Large intestine (tissue), 12 donors: ENCODE measurements at places on chromosomes 6 and 20. TPM values are rescaled to one million over a fixed set of nuclear protein-coding genes. Genes with fewer than 3 reads are reported as not detected.

GRCh38 chr6:134813146-134813545 lies 136.8 kb downstream of the ALDH8A1 start:
- no peaks in the 10 kb centered on the region for H3K36me3 ChIP-seq
- H3K27me3 ChIP-seq, result no peaks in the 10 kb centered on the region
- no peaks in the 10 kb centered on the region for H3K4me1 ChIP-seq
- no peak overlapping the region for H3K4me3 ChIP-seq
- DNase-seq, result no peak

DNA sequence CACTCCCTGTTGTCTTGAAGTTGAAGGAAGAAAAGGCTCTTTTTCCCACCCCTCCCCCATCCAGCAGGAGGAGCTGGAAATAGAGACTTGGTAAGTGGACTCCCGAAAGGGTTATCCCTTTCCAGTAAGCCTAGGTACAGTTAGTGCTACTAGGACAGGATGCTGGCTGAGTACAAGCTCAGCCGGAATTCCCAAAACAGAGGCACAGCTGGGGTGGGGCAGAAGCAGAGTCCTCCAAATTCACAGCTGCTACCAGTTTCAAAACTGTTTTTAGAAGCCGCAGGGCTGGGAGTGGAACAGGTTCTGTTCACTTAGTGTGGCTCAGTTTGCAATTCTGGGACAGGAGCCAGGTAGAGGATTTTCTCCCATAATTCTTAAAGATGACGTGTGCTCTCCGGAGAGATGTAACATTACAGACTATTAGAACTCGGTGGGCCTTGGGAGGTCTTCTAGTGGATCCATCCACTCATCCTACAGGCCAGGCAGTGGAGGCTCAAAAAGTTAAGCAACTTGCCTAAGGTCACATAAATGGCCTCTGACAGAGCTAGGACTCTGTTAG lies 19.0 kb upstream of the UTRN start:
- H3K27me3 ChIP-seq, result no peaks in the 10 kb centered on the region
- no peak overlapping the region for H3K4me3 ChIP-seq
- H3K4me1 ChIP-seq, result peaks cover 7% of the 10 kb centered on the region
- no peak for DNase-seq
- no peak overlapping the region for H3K27ac ChIP-seq

GRCh38 chr6:160263196-160263939 lies 4.7 kb upstream of the SLC22A2 start:
- H3K36me3 ChIP-seq, result no peaks in the 10 kb centered on the region
- no peak overlapping the region for H3K4me3 ChIP-seq
- peak; percentile 88 for DNase-seq
- H3K27ac ChIP-seq, result peak overlapping the region; percentile 54

The EIF6 gene
- 172 TPM for polyA plus RNA-seq

The OXT gene
- 5.2 TPM for polyA plus RNA-seq

DNA sequence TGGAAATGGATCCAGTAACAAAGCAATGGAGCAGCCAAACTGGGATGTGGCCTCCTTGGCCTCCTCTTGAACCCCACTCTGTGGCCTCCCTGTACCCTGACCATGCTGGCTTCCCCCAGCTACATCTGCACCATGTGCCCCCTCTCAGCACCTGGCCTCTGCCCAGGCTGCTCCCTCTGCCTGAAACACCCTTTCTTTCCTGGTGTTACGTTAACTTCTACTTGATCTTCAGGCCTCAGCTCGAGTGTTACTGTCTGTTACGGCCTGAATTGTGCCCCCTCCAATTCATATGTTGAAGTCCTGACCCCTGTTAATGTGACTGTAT lies 30.2 kb downstream of the NOL4L start:
- no peaks in the 10 kb centered on the region for H3K36me3 ChIP-seq
- H3K27me3 ChIP-seq, result no peaks in the 10 kb centered on the region
- H3K4me1 ChIP-seq, result peaks cover 7% of the 10 kb centered on the region
- DNase-seq, result no peak

- no peaks in the 10 kb centered on the region for H3K27me3 ChIP-seq
- DNase-seq, result no peak
- H3K4me3 ChIP-seq, result peak overlapping the region; percentile 69
- H3K4me1 ChIP-seq, result peaks cover 32% of the 10 kb centered on the region
These were observed 1.4 kb downstream of the CUTA start for GRCh38 chr6:33416386-33417127.

DNA sequence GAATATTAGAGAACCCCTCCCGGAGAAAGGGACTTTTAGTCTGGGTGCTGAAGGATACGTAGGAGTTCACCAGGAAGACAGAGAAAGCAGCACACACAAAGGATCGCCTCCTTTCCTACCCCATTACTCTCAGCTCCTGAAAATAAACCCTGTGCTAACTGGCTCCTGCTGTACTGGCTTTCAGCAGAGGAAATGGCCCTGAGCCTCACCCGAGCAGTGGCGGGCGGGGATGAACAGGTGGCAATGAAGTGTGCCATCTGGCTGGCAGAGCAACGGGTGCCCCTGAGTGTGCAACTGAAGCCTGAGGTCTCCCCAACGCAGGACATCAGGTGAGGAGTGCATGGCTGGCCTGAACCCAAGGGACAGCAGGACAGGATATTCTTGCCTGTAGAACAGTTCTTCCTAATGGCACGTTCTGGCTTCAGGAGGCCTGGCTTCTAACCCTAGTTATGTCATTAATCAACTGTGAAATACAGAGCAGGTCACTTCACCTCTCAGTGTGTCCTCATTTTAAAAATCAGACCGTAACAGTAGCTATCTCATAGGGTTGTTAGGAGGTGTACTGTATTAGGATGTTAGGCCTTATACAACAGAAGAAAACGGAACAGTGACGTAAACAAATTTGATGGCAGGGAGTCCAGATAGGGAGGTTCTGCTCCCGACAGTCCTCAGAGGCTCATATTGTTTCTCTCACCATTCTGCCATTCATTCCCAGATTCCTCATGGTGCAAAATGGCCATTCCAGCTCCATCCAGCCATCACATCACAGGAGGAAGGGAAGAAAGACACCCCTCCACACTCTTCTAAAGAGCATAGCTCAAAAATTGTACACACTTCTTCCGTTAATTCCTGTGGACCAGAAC lies 1.8 kb downstream of the RBCK1 start:
- no peak overlapping the region for H3K27ac ChIP-seq
- H3K4me3 ChIP-seq, result no peak overlapping the region
- peaks cover 14% of the 10 kb centered on the region for H3K36me3 ChIP-seq
- H3K4me1 ChIP-seq, result peaks cover 12% of the 10 kb centered on the region
- DNase-seq, result no peak

DNA sequence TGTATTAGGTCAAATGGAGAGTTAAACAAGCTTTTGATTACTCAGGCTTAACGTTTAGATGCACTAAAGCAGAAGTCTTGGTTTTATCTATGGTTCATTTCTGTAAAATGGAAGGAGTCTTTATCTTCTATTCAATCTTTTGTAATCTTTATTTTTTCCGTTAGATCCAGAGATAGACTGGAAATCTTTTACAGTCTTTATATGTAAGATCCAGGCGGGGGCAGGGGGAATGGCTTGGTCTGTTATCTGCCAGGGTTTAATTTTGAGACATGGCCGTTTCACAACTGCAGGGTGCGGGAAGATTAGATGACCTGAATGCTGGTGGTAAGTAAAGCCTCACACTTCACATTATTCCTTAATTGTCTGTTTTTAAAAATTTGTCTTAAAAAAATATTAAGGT lies 3.7 kb downstream of the AKAP12 start:
- no peaks in the 10 kb centered on the region for H3K36me3 ChIP-seq
- H3K27me3 ChIP-seq, result peaks cover 34% of the 10 kb centered on the region
- DNase-seq, result no peak
- H3K4me1 ChIP-seq, result no peaks in the 10 kb centered on the region

- H3K27me3 ChIP-seq, result peaks cover 7% of the 10 kb centered on the region
- no peaks in the 10 kb centered on the region for H3K4me1 ChIP-seq
- H3K4me3 ChIP-seq, result no peak overlapping the region
- no peak for DNase-seq
- H3K36me3 ChIP-seq, result no peaks in the 10 kb centered on the region
These were observed 3.5 kb downstream of the SLC16A10 start for GRCh38 chr6:111090766-111091165.

GRCh38 chr6:24918641-24919055 lies 17.1 kb downstream of the RIPOR2 start:
- no peaks in the 10 kb centered on the region for H3K4me1 ChIP-seq
- H3K27ac ChIP-seq, result no peak overlapping the region
- H3K27me3 ChIP-seq, result peaks cover 8% of the 10 kb centered on the region
- H3K4me3 ChIP-seq, result no peak overlapping the region

GRCh38 chr20:2301164-2301622 lies 5.4 kb downstream of the TGM3 start:
- H3K4me3 ChIP-seq, result no peak overlapping the region
- DNase-seq, result peak; percentile 83
- H3K36me3 ChIP-seq, result no peaks in the 10 kb centered on the region
- peak overlapping the region; percentile 76 for H3K27ac ChIP-seq

The FAM209A gene
- polyA plus RNA-seq, result 0.21 TPM

The KIF25 gene
- polyA plus RNA-seq, result 0.82 TPM

DNA sequence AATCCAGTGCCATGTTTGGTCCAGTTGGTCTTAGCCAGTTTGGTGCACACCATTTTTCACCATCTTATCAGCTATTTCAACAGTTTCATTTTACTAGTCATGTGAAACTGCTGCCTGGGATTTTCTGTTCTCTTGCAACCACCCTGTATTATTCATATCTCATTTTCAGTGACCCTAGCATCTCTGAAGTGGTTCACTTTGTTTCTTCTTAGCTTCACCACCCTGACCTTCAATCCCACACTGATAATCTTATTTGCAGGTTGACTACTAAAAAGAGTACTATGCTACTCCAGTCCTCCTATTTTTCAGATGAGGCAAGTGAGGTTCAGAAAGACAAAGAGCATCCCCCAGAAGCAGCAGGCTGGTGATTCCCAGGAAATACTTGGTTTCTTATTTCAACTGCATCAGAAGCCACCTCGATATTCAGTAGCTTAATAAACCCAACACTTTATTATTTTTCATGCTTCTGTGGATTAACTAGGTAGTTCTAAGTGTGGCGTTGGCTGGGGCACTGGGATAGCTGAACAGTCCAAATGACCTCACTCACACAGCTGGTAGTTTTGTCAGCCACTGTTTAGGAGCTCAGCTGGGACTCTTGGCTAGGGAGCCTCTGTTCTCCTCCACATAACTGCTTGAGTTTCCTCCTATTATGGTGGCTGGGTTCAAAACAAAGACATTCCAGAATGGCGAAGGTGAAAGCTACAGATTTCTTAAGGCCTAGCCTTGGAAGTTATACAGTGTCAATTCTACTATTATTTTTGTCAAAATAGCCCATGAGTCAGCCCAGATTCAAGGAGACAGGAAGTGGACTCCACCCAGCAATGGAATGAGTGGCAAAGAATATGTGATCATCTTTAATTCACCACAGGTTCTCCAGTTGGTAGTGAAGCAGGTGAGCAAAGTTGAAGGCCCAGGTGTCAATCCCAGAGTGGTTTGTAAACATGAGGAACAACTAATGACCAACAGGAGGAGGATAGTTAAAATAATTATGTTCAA lies 40.6 kb downstream of the BPIFB4 start:
- no peaks in the 10 kb centered on the region for H3K36me3 ChIP-seq
- H3K27me3 ChIP-seq, result peaks cover 2% of the 10 kb centered on the region
- H3K4me3 ChIP-seq, result no peak overlapping the region
- H3K27ac ChIP-seq, result no peak overlapping the region
- no peak for DNase-seq

GRCh38 chr6:142387997-142388815 lies 86.4 kb downstream of the ADGRG6 start:
- H3K36me3 ChIP-seq, result no peaks in the 10 kb centered on the region
- no peak overlapping the region for H3K27ac ChIP-seq
- H3K27me3 ChIP-seq, result no peaks in the 10 kb centered on the region
- H3K4me3 ChIP-seq, result no peak overlapping the region
- peak; percentile 40 for DNase-seq

GRCh38 chr20:21027569-21027968 lies 78.6 kb downstream of the LINC00237 start:
- no peaks in the 10 kb centered on the region for H3K27me3 ChIP-seq
- no peaks in the 10 kb centered on the region for H3K36me3 ChIP-seq
- H3K4me1 ChIP-seq, result no peaks in the 10 kb centered on the region
- no peak for DNase-seq
- no peak overlapping the region for H3K4me3 ChIP-seq
- no peak overlapping the region for H3K27ac ChIP-seq

The ZSCAN31 gene
- polyA plus RNA-seq, result 5.2 TPM

The FBXO5 gene
- 14.1 TPM for polyA plus RNA-seq

DNA sequence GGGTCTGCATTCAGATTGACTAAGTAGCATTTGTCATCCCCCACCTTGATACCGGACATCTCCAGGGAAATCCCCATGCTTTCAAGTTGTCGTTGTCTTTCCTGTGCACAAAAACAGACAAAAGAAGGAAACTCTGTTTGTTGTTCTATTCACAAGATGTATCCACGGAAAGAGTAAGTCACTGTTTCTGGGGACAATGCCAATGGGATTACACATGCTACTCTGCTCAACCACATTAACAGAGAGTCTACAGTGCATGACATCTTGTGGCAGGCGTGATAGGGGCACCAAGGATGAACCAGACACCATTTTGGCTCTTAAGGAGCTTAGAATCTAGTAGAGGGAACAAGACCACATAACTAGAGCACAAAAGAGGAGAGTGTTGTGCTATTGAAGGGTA lies 124.4 kb upstream of the NUP153 start:
- H3K27ac ChIP-seq, result no peak overlapping the region
- no peaks in the 10 kb centered on the region for H3K27me3 ChIP-seq
- no peaks in the 10 kb centered on the region for H3K4me1 ChIP-seq

DNA sequence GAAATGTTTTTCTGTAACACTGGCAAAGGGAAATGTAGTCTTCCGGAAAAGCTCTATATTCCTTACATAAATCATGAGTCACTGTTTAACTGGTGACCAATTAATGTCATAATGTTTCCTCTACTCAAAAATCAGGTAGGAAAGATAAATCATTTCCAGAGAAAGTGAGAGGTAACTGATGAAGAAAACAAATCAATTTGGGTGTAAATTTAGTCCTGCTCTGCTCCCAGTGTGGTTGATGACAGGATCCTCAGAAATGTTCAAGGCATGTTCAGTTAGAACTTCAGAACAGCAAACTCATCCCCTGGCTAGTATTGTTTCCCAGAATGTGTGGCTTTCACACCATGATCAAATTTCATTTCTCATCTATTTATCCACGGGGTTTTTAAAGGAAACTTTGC lies 38.8 kb upstream of the SPACA1 start:
- DNase-seq, result peak; percentile 8
- no peaks in the 10 kb centered on the region for H3K36me3 ChIP-seq
- H3K4me1 ChIP-seq, result peaks cover 10% of the 10 kb centered on the region
- peak overlapping the region; percentile 0 for H3K4me3 ChIP-seq

GRCh38 chr6:16522937-16523336 lies 238.3 kb downstream of the ATXN1 start:
- H3K4me3 ChIP-seq, result no peak overlapping the region
- peaks cover 15% of the 10 kb centered on the region for H3K36me3 ChIP-seq
- no peak overlapping the region for H3K27ac ChIP-seq
- no peaks in the 10 kb centered on the region for H3K27me3 ChIP-seq
- no peak for DNase-seq

GRCh38 chr6:51675922-51676275 lies 411.5 kb downstream of the PKHD1 start:
- DNase-seq, result peak; percentile 6
- no peak overlapping the region for H3K4me3 ChIP-seq
- no peaks in the 10 kb centered on the region for H3K4me1 ChIP-seq
- H3K27me3 ChIP-seq, result no peaks in the 10 kb centered on the region

The ZNF341 gene
- 3.3 TPM for polyA plus RNA-seq

GRCh38 chr6:138297761-138298298 lies 79.5 kb upstream of the PBOV1 start:
- peaks cover 5% of the 10 kb centered on the region for H3K36me3 ChIP-seq
- no peak overlapping the region for H3K4me3 ChIP-seq
- H3K27ac ChIP-seq, result no peak overlapping the region
- H3K27me3 ChIP-seq, result no peaks in the 10 kb centered on the region
